Foreskin fibroblast (primary cell): ENCODE measurements at places on chromosomes 13 and 19.

- no peak for DNase-seq
Observed at GRCh38 chr19:19279853-19280252, 6.8 kb upstream of the TM6SF2 start.

GRCh38 chr13:113584870-113585671 lies 518 bp downstream of the TFDP1 start:
- peak; percentile 3 for DNase-seq

- DNase-seq: peak; percentile 24
Observed at GRCh38 chr19:33040994-33041827, 23.5 kb downstream of the RHPN2 start.

- DNase-seq: no peak
Observed at GRCh38 chr13:44573071-44573470, 3.1 kb downstream of the TSC22D1 start.
